ENCODE measurements at places on chromosomes 1 and 21. TPM values are rescaled to one million over a fixed set of nuclear protein-coding genes. Genes with fewer than 3 reads are reported as not detected.

The CD5L gene
- not detected for total RNA-seq

The AADACL4 gene
- total RNA-seq = not detected

The TCP10L gene
- 0.90 TPM for total RNA-seq

The ABL2 gene
- 18.8 TPM for total RNA-seq

The CBR1 gene
- 181 TPM for total RNA-seq

The TRNP1 gene
- total RNA-seq = 211 TPM

The KRTAP11-1 gene
- total RNA-seq = not detected

The VWA5B1 gene
- not detected for total RNA-seq

The TXLNA gene
- 30.5 TPM for total RNA-seq

The HSD3B2 gene
- total RNA-seq = not detected

The RGS13 gene
- total RNA-seq = not detected

Data from A549 treated with RU486 at 1 μM for 4 hours (cell line).